ENCODE measurements at places on chromosomes 5 and 9.

DNA sequence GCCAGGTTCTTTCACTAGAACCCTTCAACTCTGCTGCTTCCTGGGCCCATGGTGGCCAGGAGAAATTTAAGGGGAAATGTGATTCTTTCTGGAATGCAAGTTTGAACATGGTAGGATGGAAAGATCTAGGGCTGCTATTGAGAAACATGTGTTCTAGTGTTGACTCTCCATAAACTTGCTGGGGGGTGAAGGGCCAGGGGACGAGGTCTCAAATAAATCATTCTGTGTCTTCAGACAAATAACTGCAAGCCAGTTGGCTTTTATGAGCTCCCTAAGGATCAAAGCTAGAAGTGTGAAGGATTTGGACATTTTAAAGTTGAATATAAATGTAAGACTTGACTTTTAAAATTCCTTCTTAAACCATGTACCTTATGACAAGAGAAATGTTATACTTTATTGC is 78.5 kb downstream of the ZNF366 start:
- DNase-seq: no peak

DNA sequence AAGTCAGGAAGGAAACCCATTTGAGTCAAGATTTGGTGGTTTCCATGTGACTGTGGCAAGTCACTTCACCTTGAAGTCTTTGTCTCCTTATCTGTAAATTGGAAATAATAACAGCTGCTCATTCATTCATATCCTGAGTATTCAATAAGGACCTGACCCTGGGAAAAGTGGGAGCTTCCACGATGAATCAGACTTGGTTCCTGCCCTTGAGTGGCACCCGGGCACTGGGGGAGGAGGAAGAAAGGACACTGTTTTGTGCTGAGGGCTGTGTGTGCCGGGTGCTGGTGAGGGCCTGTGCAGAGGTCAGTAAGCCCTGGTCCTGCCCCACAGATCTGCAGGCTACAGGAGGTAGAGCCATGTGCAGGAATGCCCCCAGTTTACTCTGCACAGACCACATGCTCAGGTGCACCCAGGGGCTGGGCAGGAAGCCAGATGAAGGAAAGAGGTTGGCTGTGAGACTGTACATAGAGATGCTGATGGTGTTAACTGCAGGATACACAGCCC is 6.8 kb downstream of the NDST1 start:
- DNase-seq: peak; percentile 63

DNA sequence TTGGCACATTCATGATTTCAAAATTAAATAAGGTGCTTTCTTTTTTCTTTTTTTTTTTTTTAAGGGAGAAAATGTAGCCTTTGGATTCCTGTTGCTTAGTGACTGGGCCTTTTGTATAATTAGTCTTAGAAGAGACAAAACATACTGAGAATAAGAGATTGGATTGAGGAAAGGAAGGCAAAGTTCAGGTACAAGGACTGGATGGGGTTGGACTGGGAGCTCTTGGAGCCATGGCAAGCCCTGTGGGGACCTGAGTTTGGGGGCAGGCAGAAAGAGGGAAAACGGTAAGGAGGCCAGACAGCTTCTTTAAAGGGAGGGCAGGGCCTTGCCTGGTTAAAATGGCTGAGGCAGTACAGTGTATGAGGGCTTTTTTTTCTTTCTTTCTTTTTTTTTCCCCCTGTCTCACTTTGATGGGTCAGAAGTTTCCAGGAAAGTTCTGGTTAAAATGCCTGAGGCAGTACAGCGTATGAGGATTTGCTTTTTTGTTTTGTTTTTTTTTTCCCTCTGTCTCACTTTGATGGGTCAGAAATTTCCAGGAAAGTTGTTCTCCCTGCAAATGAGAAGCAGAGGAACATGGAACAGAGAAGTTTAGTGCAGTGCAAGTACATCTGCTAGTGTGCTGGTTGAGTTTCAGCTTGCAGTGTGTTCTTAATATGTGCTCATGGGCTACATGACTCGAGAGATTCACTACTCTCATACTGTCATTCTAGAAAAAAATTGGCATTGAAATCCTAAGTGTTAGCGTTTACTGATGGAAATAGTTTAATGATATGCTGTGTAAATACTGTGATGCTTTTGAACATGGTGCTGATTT is 16.8 kb downstream of the SNX18 start:
- no peak for DNase-seq

DNA sequence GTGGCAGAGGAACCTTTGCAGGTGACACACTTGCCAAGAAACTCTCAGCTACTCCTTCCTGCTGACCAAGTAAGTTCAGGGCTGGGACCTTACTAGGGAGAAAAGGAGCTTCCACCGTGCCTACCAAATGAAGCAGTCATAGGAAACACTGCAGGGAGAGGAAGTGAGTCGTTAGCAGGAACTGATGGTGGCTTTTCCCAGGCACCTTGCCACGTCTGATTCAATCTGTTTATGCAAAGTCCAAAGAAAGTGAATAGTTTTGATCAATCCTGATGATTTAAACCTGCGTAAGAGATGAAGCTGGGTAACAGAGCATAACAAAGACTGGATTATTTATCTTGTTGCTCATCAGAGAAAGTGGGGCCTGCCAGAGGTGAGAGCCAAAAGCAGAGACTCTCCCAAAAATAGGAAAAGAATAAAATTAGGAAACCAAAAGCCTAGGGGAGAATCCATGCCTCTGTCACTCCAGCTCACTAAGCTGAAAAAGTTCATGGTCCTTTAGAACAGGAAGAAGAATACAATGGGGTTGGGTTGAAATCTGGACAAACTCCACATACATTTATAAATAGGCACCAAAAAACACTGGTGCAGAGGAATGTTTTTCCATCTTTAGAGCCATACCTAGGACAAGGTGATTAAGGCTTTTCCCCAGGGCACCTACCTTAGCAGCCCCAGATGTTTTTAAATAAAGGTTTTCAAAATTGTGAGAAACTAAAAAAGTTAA is 9.3 kb upstream of the PFDN1 start:
- DNase-seq: peak; percentile 94

DNA sequence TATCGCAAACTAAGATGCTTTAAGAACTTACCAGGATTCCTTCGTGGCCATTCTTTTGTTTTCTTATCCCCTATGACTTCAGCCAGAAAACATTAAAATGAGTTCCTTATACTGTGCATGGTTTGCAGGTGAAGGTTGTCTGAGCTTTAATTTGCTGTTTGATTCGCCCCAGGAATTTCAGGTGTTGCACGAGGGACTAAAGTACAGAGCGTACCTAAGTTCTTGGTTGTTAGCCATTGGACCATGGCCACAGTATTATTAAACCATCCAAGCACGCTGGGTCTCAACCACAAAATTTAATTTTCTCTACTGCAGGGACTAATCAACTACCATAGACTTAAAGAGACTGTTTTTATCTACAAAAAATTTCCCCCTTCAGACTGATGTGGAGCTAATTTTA is 208.4 kb upstream of the MPDZ start:
- DNase-seq: no peak

DNA sequence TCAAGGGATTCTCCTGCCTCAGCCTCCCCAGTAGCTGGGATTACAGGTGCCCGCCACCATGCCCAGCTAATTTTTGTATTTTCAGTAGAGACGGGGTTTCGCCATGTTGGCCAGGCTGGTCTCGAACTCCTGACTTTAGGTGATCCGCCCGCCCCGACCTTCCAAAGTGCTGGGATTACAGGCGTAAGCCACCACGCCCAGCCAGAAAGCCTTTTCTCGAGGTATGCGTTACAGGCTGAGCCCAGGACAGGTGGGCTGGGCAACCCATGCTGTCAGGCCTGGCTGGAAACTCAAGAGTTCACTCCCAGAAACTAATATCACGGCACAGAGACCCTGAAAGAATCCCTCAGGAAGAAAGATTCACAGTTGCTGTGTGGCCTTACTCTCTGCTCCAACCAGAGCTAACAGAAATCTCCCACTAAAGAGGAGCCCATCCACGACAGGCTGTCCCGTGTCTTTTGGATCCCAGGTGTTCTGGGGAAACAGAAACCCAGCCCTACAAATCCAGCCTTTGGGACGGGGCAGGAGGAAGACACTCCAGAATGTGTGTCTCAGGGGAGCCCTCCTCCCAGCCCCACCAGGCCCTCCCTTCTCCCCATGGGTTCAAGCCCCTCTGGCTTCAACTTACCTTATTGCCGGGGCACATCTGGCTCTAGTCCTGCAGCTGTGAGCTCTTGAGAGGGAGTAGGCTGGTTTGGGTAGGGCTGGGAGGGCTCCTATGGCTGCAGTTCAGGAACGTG is 400 bp downstream of the TIFAB start:
- DNase-seq: no peak

- DNase-seq: peak; percentile 62
Measured at GRCh38 chr9:28774433-28775235, 1201.4 kb upstream of the C9orf72 start.

- DNase-seq: no peak
Measured at GRCh38 chr9:3023449-3023848, 179.6 kb upstream of the PUM3 start.

GRCh38 chr9:94719878-94720277 is 6.6 kb upstream of the AOPEP start:
- no peak for DNase-seq

- DNase-seq: no peak
Measured at GRCh38 chr5:133661389-133661788, 49.0 kb upstream of the FSTL4 start.

DNA sequence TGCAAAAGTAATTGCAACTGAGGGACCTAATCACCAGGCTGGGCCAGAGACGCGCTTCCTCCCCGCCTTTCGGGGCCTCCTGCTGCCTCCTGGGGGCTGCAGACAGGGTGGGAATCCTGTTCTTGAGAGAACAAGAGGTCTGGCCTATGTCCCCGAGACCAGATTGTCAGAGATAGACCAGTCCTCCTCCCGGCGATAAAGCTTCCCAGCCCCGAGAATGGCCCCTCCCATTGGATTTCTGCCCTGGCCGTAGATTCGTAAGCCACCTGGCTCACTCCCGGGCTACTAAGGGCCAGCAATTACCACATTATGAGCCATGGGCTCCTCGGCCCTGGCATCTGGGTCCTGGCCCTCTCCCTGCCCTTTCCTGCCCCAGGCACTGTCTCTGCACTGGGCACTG is 70.4 kb downstream of the HRH2 start:
- no peak for DNase-seq

GRCh38 chr9:91214867-91215266 is 146.9 kb downstream of the AUH start:
- no peak for DNase-seq

- DNase-seq: no peak
Measured at GRCh38 chr5:146753641-146754040, 124.9 kb downstream of the PPP2R2B start.

- no peak for DNase-seq
Measured at GRCh38 chr5:55021410-55021809, 2.6 kb upstream of the GZMK start.

DNA sequence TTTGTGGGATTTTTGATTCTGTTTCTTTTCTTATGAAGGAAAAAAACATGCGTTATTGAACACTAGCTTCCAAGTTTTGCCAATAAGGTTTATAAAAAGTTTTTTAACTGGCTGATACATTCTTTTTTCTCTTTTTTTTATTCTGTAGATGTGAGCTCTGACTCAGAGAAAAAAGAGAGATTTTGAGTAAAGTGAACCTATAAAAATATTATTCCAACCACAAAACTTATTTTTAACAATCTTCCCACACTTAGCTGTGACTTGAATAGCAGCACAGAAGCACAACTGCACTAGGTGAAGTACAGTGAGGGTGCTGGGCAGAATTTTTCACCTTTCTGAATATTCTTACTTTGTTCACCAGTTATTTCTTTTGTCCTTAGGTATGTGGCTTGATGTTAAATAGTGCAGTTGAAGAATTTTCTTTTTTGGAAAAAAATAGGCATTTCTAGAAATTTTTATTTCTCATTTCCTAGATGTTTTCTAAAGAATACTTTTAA is 41.6 kb downstream of the CHSY3 start:
- no peak for DNase-seq

DNA sequence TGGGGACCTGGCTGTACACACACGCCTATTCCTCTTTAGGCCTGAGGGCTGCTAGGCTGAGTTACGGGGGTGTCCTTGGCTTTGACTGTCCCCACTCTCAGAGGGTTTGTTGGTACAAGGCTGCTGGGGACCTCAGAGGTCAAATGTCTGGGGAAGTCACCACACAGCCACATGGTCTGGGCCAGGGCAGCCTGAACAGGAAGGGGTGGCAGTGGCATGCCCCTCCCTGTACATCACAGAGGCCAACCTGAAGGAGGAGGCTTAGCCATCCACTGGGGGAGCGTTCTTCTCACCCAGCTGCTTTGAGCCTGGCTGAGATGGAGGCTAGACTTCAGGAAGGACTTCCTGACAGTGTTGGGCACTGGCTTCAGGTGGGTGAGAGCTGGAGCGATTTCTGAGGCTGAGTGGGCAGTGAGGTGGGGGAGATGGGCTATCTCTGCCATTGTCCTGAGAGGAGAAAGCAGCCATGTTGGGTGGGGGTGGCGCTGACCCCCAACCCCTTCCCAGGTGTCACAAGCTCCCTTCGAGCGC is 36.3 kb downstream of the CXXC5 start:
- no peak for DNase-seq

DNA sequence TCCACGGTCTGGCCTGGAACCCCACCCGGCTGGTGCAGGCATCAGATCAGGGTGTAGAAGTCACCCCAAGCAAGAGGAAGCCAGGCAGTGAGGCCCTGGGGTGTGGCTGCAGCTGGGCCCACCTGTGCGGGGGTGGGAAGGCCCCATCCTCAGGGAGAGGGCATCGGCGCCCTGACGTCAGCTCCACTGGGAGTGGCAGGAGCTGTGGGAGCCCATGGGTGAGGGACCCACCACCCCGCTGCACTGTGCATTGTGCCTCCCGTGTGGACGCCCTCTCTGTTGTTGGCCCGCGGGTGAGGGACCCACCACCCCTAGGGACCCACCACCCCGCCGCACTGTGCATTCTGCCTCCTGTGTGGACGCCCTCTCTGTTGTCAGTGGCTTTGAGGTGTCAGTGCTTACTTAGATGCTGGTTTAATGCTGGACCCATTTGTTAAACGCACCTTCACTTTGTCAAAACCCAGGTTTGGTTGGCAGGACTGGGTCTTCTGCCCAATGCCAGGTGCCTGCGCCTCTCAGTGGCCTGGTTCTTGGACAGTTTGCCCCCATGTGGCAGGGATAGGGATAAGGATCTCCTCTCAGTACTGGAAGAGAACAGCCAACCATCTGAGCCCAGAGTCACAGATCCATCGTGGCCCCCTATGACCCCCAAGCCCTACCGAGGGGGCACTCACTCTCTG is 6.9 kb upstream of the EXOC3 start:
- DNase-seq: peak; percentile 34

DNA sequence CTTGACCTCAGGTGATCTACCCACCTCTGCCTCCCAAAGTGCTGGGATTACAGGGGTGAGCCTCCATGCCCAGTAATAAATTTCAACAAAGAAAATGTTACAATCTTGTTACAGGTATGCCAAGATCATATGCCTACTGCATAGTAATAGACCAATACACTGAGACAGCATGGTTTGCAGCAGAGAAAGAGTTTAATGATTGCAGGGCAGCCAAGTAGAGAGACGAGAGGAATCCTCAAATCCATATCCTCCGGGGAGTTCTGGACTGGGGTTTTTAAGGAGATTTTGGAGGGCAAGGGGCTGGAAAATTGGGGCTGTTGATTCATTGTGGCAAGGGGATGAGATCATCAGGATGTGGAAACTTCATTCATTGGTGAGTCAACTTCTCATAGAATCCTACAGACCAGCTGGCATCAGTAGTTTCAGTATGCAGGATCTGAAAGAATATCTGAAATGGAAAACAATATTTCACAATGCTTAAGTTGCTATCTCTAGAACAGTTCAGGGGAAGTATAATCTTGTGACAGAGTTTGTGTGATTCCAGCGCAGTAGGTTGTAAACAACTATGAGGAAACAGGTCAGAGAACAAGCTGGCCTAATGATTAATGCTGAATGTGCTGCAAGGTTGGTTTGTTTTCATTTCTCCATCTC is 14.8 kb upstream of the TUT7 start:
- DNase-seq: peak; percentile 98

GRCh38 chr5:71662381-71662780 is 56.7 kb upstream of the CARTPT start:
- no peak for DNase-seq
